Urinary bladder (tissue), 4 donors: ENCODE measurements at places on chromosomes 2 and 18. TPM values are rescaled to one million over a fixed set of nuclear protein-coding genes. Genes with fewer than 3 reads are reported as not detected.

The CCDC150 gene
- 0.43 TPM for polyA plus RNA-seq

The PIEZO2 gene
- polyA plus RNA-seq, result 5.9 TPM

The E2F6 gene
- 12.1 TPM for polyA plus RNA-seq

The RPE gene
- 37.7 TPM for polyA plus RNA-seq

The ITPRIPL1 gene
- 0.99 TPM for polyA plus RNA-seq

The CRACDL gene
- polyA plus RNA-seq, result 6.2 TPM

The AQP12A gene
- polyA plus RNA-seq, result not detected

The HOXD9 gene
- 5.6 TPM for polyA plus RNA-seq

The VPS4B gene
- polyA plus RNA-seq, result 27.1 TPM

The GYPC gene
- polyA plus RNA-seq, result 138 TPM

The PCARE gene
- 0.25 TPM for polyA plus RNA-seq

The ZNF521 gene
- polyA plus RNA-seq, result 13.1 TPM

The IL36A gene
- polyA plus RNA-seq, result not detected
